Lung (tissue), 17 donors: ENCODE measurements at places on chromosomes 6 and 20. TPM values are rescaled to one million over a fixed set of nuclear protein-coding genes. Genes with fewer than 3 reads are reported as not detected.

The TSPO2 gene
- not detected for total RNA-seq

The OTOR gene
- total RNA-seq = not detected

The NFYA gene
- total RNA-seq = 38.0 TPM

The CCN6 gene
- total RNA-seq = not detected

The PXDC1 gene
- 49.5 TPM for total RNA-seq

The ARFGEF3 gene
- 20.5 TPM for total RNA-seq

The SLC26A8 gene
- 0.61 TPM for total RNA-seq

The ANKEF1 gene
- 8.4 TPM for total RNA-seq

The FOXC1 gene
- 6.2 TPM for total RNA-seq

The SPACA1 gene
- total RNA-seq = not detected

The ADTRP gene
- total RNA-seq = 8.0 TPM

DNA sequence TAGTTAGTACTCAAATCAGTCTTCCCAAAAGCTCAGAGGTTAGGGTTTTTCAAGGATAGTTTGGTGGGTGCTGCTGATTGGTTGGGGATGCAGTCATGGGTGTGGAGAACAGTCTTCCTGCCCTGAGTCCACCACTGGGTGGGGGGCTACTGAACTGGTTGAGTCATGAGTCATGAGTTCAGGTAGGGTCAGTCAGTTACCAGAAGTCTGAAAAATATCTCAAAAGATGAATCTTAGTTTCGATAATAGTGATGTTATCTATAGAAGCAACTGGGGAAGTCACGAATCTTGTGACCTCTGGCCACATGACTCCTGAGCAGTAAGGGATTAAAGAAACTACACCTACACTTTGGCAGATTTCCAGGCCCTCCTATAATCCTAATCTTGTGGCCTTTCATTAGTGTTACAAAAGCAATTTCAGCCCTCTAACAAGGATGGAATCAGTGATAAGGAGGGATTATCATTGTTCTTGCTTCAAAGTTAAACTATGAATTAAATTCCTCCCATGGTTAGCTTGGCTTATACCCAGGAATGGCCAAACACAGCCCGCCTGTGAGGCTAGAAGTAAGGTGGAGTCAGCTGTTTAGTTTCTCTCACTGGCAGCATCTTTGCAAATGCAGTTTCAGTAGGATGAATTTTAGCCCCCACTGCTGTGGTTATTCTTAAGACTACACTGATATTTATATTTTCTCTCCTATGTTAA is 33.3 kb upstream of the NKAIN2 start:
- no peak for DNase-seq

GRCh38 chr6:67683960-67684359 is 951.1 kb upstream of the ADGRB3 start:
- no peak for DNase-seq

- no peak for DNase-seq
Measured at GRCh38 chr6:44222486-44223318, 693 bp upstream of the SLC29A1 start.

GRCh38 chr20:51712501-51713212 is 55.5 kb downstream of the ATP9A start:
- DNase-seq = peak; percentile 39

DNA sequence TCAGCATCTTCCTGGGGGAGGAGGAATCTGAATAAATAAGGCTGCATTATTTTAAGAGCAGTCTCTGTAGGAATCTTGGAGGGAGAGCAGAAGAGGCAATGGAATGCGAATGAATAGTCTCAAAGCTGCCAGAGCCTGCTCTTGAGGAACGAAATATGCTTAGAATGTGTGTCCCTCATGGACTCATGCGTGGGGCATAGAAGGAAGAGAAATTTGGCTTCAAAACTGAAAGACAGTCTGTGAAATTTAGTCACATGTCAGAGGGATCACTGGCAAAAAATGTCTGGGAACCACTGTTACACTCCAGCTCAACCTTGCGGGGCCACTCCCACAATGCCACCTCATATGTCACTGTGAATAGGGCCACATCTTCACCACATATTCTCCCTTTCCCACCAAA is 95.5 kb downstream of the GJA10 start:
- peak; percentile 41 for DNase-seq

GRCh38 chr6:93293872-93294271 is 125.5 kb downstream of the EPHA7 start:
- no peak for DNase-seq

DNA sequence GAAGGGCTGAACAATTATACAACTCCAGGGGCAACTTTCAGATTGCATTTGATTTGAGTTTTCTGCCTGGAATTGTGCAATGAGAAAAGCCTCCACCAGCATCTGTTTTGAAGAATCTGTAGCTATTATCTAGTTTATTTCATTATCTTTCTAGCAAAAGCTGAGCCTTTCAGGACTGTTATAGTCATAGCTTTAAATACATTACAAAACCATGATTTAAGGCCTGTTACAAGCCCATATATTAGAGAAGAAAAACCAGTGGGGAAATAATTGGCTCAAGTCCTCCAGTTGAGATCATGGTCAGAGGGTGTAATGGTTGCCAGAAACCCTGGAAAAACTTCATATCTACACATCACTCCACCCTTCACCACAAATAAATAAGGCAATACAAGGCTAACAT is 676.2 kb downstream of the HDGFL1 start:
- peak; percentile 25 for DNase-seq

DNA sequence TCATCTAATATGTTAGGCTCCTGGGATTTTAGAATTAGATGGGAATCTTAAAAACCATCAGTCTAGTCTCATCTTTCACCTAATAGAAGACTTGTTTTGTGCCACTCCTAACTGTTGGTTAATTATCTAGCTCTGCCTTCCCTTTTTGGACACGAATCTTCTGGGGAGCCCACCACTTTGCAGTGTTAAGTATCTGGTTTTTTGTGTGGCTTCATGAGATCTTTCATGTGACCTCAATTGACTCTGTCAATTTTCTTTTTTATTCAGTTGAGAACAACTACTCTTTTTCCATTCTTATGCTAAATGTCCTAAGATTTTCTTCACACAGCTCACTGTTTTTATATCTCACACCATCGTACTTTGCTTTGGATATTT is 16.9 kb downstream of the TBPL1 start:
- DNase-seq = no peak

- DNase-seq = no peak
Measured at GRCh38 chr6:22954749-22955385, 385.5 kb downstream of the HDGFL1 start.

GRCh38 chr20:35891375-35891774 is 62.9 kb downstream of the SCAND1 start:
- DNase-seq = no peak

GRCh38 chr6:160027076-160027475 is 58.2 kb downstream of the IGF2R start:
- DNase-seq = no peak

DNA sequence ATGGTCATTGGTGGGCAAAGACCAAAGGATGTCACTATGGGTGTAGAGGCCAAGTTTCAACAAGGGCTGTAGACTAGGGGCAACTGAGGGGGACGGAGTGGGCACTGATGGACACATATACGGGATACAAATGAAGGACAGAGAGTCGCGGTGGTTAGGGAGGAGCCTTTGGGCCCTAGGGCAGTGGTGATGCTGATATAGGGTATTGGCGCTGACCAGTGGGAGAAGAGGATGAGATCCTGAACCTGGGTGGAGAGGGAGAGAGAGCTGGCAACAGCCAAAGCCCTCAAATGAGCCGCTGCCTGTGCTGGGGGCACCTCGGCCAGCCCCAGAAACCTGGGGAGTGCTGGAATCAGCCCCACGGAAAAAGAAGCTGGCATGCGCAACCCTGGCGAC is 1.6 kb downstream of the CDH22 start:
- DNase-seq = no peak

DNA sequence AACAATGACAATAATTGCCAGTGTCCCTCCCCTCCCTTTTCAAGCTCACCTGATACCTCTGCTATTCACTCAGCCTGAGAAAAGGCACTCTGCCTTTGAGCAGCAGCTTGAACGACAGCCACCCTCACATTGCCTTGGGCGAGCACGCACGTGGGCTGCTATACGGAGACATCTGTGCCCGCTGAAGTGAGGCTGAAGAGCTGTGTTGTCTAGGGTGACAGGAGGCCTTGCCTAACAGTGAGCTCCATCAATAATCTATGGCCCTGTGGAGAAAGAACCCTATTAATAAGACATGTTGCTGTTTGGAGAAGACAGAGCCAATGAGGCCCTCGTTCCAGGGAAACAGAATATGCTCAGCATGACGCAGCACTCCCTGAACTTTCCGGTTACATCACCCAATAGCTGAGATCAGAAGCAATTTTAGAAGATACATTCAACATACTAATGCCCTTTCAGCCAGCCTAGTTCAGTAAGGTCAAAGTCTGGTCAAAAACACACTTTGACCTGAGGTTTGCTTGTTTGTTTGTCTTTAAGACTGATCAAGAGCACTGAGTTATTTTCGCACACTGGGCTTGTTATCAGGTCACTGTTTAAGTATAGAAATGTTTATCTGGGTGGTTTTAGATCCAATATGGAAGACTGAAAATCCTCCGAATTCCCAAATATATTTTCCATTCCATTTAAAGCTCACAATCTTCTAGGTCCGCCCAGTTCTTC is 30.6 kb downstream of the RBM24 start:
- DNase-seq = no peak

DNA sequence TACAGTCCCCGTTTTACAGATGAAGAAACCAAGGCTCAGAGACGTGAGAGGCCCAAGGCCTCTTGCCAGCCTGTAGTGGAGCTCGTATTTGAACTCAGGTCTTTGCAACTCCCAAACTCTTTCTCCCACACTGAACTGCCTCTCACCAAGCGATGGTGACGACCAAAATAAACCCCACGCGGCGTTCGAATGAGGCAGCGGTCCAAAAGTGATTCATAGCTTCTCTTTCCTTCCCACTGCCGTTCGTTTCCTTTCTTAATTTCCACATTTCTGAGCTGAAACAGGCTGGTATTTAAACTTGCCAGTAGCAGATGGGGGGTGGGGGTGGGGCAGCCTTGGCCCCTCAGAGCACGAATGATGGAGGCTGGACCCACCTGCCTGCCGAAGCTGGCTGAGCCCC is 252.9 kb upstream of the KCNG1 start:
- DNase-seq = no peak

- DNase-seq = peak; percentile 88
Measured at GRCh38 chr20:19885939-19886660, 128.0 kb downstream of the RIN2 start.

- DNase-seq = no peak
Measured at GRCh38 chr20:38947931-38948362, 14.2 kb upstream of the DHX35 start.

DNA sequence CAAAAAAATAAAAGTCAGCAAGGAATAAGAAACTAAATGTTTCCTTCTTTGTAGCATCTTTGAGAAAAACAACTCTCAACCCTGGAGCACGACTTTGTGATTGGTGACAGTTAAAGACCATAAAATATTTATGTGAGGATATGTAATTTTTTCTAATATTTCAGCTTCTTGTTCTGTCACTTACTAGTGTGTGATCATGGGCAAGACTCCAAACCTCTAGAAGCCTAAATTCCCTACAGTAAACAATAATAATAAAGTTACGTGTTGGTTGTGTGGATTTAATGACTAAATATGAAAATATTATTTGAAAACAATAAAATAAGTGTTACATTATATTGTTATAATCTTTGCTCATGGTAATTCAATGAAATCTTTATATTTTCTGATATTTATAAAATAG is 735.6 kb upstream of the MARCKS start:
- DNase-seq = no peak
